ENCODE measurements at places on chromosomes 4 and X.

- no peak for DNase-seq
Measured at GRCh38 chrX:123756320-123756719, 23.5 kb upstream of the THOC2 start.

DNA sequence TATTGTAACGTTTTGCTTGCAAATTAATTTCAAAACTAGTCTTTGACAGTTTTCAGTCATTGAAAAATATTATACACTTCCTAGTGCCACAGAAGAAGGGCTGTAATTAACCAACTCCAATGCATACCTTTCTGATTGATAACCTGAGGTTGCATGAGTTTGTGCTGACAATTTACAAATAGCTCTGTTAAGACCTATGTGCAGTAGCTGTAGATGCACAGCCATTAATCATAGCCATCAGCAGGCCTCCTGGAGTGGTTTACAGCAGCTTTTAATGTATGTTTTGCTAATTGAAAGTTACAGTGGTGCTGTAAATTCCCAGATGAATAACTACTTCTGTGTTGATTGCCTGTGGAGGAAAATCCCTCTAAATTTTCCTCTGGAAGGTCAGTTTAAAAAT is 758.1 kb downstream of the SH3BGRL start:
- DNase-seq, result no peak

GRCh38 chrX:66677430-66677829 is 38.6 kb upstream of the EDA2R start:
- DNase-seq, result no peak

GRCh38 chr4:81839347-81840042 is 367.8 kb upstream of the RASGEF1B start:
- peak; percentile 74 for DNase-seq

DNA sequence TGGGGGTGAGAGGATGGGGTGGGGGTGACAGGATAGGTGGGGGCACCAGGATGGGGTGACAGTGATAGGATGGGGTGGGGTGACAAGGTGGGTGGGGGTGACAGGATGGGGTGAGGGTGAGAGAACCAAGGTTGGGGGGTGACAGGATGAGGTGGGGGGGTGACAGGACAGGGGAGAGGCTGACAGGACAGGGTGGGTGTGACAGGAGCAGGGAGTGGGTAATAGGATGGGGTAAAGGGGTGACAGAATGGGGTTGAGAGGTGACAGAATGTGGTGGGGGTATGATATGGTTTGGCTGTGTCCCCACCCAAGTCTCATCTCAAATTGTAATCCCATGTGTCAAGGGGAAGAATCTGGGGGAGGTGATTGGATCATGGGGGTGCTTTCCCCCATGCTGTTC is 26.0 kb downstream of the RNF212 start:
- no peak for DNase-seq

DNA sequence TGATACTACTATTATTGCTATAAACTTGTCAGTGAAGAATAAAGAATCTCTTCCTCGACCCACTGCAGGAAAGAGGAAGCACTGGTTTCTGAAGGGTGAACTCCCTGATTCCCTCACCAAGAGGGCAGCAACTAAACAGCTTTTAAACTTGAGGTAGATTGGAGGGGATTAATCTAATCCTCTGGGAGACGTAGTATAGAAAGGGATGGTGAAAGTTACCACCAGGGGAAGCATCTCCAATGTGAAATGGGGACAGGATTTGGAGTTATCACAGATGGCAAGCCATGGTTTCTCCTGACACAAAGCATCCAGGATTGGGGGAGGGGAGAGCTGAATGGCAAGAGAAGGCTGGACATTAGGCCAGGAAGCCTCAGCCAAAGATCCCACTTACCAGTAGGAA is 62.7 kb upstream of the PTPN13 start:
- DNase-seq, result no peak

GRCh38 chrX:2627272-2627867 is 63.7 kb upstream of the CD99 start:
- DNase-seq, result no peak

DNA sequence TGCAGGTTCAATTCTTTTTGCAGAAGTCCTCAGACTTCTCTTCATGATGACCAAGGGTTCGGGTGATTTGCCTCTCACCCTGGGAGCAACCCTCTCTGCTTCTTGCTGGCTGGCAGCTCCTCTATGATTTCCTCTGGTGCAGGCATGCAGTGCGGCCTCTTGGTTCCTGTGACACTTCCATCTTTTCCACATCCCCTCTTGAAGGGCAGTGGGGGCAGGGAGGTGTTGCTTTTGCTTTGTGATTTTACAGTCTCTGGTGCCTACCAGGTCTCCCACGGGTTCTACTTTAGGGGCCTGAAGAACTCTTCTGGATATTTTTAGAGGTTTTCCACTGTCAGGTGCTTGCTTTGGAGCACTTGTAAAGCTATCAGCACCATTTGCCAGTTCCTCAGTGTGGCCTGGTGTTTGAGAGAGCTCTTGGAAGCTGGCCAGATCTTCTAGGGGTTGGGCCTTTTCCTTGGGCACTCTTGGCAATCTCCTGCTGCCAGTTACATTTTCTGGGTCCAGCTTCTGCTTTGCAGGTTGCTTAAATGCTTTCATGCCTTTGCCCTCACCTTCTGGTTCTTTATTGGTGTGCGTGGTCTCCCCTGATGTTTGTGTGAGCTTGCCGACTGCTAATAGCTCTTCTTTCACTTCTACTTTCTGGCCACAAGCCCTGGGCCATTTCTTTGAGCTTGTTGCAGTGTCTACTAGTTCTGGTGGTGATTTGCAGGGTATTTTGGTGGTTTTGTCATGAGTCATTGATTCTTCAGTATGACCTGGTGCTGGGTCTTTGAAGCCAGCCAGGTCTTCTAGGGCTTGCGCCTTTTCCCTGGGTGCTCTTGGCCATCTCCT is 11.5 kb upstream of the CHST7 start:
- no peak for DNase-seq

GRCh38 chrX:139543920-139544319 is 13.4 kb downstream of the F9 start:
- DNase-seq, result no peak

DNA sequence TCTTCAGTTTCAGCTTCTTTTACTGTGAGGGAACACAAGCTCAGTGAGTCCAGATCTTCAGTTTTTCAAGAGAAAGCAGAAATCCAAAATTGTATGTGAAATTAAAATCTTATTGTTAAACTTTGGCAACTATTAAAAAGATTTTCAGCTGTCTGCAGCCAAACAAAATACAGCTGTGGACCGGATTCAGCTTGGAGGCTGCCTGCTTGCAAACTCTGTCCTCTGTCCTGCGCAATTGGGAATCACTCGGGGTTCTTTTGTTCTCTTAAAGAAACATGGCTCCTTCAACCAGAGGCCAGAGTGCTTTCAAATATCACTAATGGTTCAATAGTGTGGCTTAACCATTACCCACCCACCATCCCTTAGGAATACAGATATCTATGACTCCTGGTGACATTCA is 201.2 kb downstream of the CHIC2 start:
- DNase-seq, result no peak

DNA sequence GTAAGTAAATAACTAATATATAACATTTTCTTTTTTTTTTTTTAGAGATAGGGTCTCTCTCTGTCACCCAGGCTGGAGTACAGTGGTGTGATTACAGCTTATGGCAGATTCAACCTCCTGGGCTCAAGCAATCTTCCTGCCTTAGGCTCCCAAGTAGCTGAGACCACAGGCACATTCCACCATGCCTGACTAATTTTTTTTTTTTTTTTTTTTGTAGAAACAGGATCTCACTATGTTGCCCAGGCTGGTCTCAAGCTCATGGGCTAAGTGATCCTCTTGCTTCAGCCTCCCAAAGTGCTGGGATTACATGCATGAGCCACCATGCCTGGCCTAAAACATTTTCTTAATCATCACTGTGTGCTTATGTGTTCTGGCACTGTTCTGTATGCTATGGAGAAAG is 32.8 kb downstream of the MGARP start:
- no peak for DNase-seq

GRCh38 chr4:30903502-30904214 is 183.5 kb downstream of the PCDH7 start:
- DNase-seq, result no peak

DNA sequence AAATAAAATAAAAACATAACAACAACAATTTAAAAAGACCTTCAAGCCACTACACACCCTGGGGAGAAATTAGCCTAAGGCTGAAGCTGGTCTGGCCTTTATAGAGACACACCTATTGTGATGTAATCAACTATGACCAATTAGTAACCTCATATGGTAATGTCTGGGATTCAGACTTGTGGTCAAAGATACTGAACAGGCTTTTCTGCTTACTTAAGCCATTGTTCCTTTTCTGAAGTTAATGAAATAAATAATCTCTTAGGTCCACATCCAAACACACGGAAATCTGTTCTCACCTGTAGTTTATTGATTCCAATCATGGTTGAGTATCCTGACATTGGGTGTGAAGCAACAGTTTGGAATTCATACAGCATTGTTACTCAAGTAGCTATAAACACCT is 152.5 kb downstream of the PLS3 start:
- no peak for DNase-seq

DNA sequence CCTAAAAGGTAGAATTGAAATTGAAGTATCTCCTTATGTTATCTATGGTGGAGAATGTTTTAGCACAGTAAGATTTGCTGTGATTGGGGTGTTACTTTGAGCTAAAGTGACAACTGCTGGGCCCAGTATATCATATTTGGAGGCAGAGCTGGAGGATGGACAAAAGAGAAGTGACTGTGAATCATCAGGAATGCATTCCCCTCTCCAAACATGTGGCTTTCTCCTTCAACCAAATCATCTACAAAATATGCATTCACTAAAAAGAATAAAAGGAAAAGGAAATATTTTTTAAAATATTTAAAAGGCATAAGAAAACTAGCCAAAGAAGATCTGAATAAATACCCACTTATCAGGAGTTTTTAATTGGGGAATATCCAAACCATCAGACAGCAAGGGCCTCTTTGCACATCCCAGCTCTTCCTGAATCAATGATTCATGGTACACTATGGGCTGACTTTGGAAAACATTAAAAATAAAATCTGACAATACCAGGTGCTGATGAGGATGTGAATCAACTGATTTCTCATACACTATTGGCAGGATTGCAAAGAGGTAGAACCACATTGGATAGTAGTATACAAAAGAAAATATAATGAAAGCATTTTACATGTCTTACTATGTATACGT is 671.7 kb upstream of the NR3C2 start:
- DNase-seq, result peak; percentile 79

DNA sequence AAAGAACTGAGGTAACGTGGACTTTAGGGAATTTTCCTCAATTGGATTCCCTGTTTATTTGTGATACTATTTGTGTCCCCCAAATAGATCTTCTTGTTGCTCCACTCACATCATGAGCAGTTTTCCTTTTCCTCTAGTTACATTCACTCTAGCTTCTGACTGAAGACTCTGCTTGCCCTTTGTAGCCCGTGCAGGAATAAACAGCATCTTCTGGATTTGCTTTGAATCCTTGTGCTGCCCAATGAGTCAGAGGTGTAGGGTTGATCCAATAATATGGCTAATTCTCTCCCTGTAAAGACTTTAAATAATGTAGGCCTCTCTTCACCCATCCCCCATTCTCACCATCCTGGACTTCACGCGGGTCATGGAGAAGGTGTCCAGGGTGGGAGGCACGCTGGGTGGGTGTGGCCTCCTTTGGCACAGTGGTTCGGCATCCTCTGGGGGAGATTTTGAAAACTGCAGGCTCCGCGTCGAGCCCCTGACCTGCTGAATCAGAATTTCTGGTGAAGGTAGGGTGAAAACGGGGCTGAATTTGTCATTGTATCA is 9.0 kb downstream of the HAND2 start:
- DNase-seq, result no peak

GRCh38 chrX:15748841-15749240 is 10.8 kb downstream of the CA5B start:
- DNase-seq, result no peak

GRCh38 chr4:81326581-81326980 is 111.6 kb upstream of the PRKG2 start:
- DNase-seq, result no peak

GRCh38 chr4:60034361-60034760 is 1165.8 kb upstream of the ADGRL3 start:
- DNase-seq, result no peak

GRCh38 chr4:40197879-40198689 is 1.3 kb downstream of the RHOH start:
- no peak for DNase-seq

DNA sequence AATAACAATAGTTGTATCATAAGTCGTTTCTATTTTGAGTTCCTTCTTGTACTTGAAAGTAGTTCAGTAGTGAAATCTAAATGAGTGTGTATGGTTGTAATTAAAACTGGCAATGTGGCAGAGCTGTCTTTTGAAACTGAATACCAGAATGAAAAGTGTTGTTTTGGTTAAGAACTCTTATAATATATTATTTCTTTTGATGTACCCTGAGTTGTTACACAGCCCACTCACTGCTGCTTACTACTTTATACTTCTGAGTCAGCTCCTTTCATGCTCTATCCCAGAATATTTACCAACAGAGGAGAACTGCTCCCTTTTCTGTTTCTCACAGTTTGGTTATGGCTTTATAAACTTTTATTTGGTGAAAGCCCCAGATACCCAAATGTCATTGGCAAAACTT is 28.8 kb downstream of the FAM199X start:
- DNase-seq, result no peak

- no peak for DNase-seq
Measured at GRCh38 chr4:167424341-167425256, 190.3 kb upstream of the SPOCK3 start.

- no peak for DNase-seq
Measured at GRCh38 chrX:29470030-29470429, 745.3 kb upstream of the MAGEB2 start.

GRCh38 chr4:156336511-156336910 is 382.8 kb upstream of the CTSO start:
- DNase-seq, result no peak

- DNase-seq, result no peak
Measured at GRCh38 chr4:144449611-144450010, 196.3 kb upstream of the HHIP start.

- DNase-seq, result peak; percentile 39
Measured at GRCh38 chr4:8594097-8595038, 1.8 kb downstream of the CPZ start.

GRCh38 chr4:119823045-119823444 is 194.4 kb upstream of the PDE5A start:
- DNase-seq, result no peak

DNA sequence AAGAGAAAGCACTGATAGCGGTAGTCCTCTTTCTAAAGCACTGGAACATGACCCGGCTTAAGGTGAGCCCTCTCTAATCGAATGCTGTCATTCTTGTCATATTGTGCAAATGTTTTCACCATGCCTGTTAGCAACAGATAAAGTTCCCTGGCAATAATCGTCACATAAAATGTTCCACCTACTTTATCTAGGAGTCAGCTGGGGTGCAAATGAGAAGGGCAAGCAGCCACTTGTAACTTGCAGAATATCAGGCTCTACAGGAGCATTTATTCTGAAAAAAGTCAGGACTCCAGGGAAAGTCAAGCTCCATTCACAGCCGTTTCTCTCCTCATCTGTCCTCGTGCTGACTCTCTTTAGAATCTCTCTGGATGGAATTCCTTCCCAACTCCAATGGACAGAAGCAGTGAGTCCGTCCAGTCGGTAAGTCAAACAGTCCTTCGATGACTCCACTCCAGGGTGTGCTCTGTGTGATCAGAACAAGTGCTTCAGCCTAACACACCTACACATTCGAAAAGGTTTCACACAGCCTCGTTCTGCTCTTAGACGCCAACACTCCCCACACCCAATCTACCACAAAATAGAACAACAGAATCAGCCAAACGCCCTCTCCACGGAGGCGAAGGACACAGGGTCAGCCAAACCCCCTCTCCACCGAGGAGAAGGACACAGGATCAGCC is 101.7 kb upstream of the FRG1 start:
- DNase-seq, result no peak
